ENCODE measurements at places on chromosomes 12 and 14. TPM values are rescaled to one million over a fixed set of nuclear protein-coding genes. Genes with fewer than 3 reads are reported as not detected.

GRCh38 chr14:75113932-75114539 is 12.8 kb downstream of the NEK9 start:
- H3K4me1 ChIP-seq: no peaks in the 10 kb centered on the region
- H3K4me3 ChIP-seq: no peak overlapping the region
- no peak overlapping the region for H3K27ac ChIP-seq
- no peak for DNase-seq

DNA sequence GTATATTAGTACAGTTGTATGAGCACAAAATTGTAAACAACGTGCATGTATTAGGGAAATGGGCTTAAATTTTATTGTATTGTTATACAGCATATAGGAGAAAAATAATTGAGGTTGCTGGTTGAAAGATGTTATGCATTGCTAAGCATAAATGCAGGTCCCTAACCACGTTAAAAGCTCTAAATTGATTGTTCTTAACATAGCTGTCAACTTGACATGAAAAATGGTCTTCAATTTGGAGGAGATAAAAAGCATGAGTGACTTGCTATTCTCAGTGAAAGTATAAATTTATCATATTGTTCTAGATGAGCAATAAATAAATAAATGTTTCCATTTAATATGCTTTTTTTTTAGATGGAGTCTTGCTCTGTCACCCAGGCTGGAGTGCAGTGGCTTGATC is 506.6 kb upstream of the ATXN7L3B start:
- H3K27me3 ChIP-seq: no peaks in the 10 kb centered on the region
- no peaks in the 10 kb centered on the region for H3K4me1 ChIP-seq
- no peak overlapping the region for H3K27ac ChIP-seq
- H3K36me3 ChIP-seq: no peaks in the 10 kb centered on the region

DNA sequence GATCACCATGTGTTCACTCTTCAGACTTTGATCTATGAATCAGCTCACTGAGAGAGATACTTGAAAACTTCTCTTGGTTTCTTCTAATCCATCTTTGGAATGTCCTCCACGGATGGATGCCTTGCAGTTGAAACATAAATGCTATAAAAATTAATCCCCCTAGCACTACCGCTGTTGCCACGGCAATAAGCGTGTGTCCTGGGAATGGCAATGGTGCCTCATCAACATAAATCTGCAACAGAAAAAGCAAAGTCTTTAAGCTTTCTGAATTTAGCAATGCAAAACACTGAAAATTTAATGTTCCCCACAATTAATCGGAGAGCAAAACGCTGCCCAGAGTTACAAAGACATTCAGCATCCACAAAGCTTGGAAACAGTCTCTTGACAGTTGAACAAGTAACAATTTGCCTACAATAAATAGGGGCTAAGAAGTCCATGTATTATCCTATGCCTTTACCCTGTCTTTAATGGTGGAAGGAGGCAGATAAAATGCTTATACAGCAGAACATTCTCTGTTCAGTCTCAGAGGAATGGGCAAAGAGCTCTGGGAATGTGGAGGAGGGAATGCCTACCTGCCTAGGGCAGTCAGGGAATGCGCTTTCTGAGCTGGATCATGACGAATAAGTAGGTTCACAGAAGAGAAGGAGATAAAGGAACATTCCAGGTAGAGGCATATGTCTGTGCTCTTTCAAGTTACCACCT is 70.9 kb upstream of the PPP4R3A start:
- H3K36me3 ChIP-seq: no peaks in the 10 kb centered on the region
- no peak for DNase-seq
- H3K4me1 ChIP-seq: no peaks in the 10 kb centered on the region
- no peak overlapping the region for H3K4me3 ChIP-seq

- peak; percentile 0 for DNase-seq
- peak overlapping the region; percentile 68 for H3K4me3 ChIP-seq
- H3K36me3 ChIP-seq: no peaks in the 10 kb centered on the region
- H3K27me3 ChIP-seq: no peaks in the 10 kb centered on the region
These were observed 846 bp upstream of the MTHFD1 start for GRCh38 chr14:64387232-64387781.

DNA sequence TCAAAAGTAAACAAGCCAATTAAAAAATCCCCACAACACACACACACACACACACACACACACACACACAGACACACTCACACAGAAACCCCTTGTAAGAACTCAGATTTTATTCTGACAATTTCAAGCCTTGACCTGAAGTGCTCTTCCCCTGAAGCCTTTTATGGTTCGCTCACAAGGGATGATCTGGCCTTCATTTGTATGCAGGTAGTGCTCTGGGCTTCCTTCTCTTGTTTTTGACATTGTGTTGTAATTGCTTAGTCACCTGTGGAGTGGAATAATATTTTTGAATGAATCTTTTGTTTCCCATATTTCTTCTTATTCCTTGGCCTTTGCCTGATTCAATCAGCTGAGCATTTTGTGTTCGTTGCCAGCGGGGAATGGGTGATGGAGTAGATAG is 83.3 kb upstream of the CSRP2 start:
- H3K36me3 ChIP-seq: no peaks in the 10 kb centered on the region
- H3K4me3 ChIP-seq: no peak overlapping the region
- DNase-seq: no peak
- no peaks in the 10 kb centered on the region for H3K4me1 ChIP-seq
- no peaks in the 10 kb centered on the region for H3K27me3 ChIP-seq

GRCh38 chr14:95507701-95508103 is 8.7 kb downstream of the SYNE3 start:
- H3K36me3 ChIP-seq: peaks cover 20% of the 10 kb centered on the region
- no peaks in the 10 kb centered on the region for H3K4me1 ChIP-seq
- no peaks in the 10 kb centered on the region for H3K27me3 ChIP-seq
- no peak for DNase-seq
- peak overlapping the region; percentile 31 for H3K27ac ChIP-seq

GRCh38 chr12:114476159-114476558 is 70.2 kb upstream of the TBX5 start:
- peaks cover 25% of the 10 kb centered on the region for H3K27me3 ChIP-seq
- no peak overlapping the region for H3K27ac ChIP-seq
- DNase-seq: no peak
- no peak overlapping the region for H3K4me3 ChIP-seq
- H3K36me3 ChIP-seq: no peaks in the 10 kb centered on the region
- H3K4me1 ChIP-seq: no peaks in the 10 kb centered on the region

DNA sequence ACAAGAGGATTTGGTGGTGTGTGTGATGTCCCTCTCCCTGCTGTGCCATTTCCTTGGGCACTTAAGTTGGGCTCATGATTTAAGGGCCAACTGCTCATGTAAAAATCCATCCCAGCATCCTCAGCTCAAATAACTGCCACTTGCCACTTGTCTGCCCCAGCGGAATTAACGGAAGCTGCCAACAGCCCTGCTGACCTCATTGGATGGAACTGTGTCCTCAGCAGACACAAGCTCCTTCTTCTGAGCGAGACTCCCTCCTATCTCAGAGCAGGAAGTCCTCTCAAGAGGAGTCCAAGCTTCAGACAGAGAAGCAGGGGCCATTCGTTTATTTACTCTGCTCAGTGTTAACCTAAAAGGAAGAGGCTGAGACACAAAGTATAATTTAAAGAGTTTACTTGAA is 29.6 kb upstream of the PRMT8 start:
- no peaks in the 10 kb centered on the region for H3K4me1 ChIP-seq
- H3K36me3 ChIP-seq: no peaks in the 10 kb centered on the region
- DNase-seq: no peak
- no peak overlapping the region for H3K4me3 ChIP-seq
- H3K27ac ChIP-seq: no peak overlapping the region
- H3K27me3 ChIP-seq: no peaks in the 10 kb centered on the region

- H3K36me3 ChIP-seq: no peaks in the 10 kb centered on the region
- no peak overlapping the region for H3K4me3 ChIP-seq
- DNase-seq: no peak
- peaks cover 32% of the 10 kb centered on the region for H3K27me3 ChIP-seq
- H3K4me1 ChIP-seq: no peaks in the 10 kb centered on the region
These were observed 42.2 kb downstream of the JAG2 start for GRCh38 chr14:105126126-105126980.

DNA sequence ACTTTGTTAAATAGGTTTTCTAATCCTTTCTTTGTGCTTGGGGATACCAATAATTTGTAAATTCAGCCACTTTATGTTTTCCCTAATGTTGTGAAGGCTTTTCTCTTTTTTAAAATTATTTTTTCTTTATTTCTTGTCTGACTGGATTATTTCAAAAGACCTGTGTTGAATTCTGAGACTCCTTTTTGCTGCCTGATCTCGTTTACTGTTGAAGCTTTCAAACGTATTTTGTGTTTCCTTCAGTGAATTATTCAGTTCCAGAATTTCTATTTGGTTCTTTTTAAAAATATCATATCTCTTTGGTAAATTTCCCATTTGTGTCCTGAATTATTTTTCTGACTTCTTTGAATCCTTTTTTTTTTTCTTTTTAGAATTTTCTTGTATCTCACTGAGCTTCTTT is 241.6 kb downstream of the LRIG3 start:
- no peak for DNase-seq
- no peak overlapping the region for H3K4me3 ChIP-seq
- H3K27ac ChIP-seq: no peak overlapping the region
- H3K36me3 ChIP-seq: no peaks in the 10 kb centered on the region
- H3K27me3 ChIP-seq: no peaks in the 10 kb centered on the region

GRCh38 chr12:66107451-66107915 is 23.1 kb downstream of the LLPH start:
- H3K36me3 ChIP-seq: no peaks in the 10 kb centered on the region
- no peaks in the 10 kb centered on the region for H3K27me3 ChIP-seq
- peak; percentile 48 for DNase-seq
- no peak overlapping the region for H3K27ac ChIP-seq
- no peak overlapping the region for H3K4me3 ChIP-seq
- H3K4me1 ChIP-seq: no peaks in the 10 kb centered on the region

- H3K27ac ChIP-seq: no peak overlapping the region
- no peaks in the 10 kb centered on the region for H3K4me1 ChIP-seq
These were observed 34.1 kb downstream of the SCFD1 start for GRCh38 chr14:30656190-30656632.

- no peaks in the 10 kb centered on the region for H3K27me3 ChIP-seq
- no peaks in the 10 kb centered on the region for H3K36me3 ChIP-seq
- no peak overlapping the region for H3K4me3 ChIP-seq
- DNase-seq: no peak
- H3K27ac ChIP-seq: no peak overlapping the region
These were observed 53.7 kb upstream of the DDX11 start for GRCh38 chr12:31019976-31020375.

DNA sequence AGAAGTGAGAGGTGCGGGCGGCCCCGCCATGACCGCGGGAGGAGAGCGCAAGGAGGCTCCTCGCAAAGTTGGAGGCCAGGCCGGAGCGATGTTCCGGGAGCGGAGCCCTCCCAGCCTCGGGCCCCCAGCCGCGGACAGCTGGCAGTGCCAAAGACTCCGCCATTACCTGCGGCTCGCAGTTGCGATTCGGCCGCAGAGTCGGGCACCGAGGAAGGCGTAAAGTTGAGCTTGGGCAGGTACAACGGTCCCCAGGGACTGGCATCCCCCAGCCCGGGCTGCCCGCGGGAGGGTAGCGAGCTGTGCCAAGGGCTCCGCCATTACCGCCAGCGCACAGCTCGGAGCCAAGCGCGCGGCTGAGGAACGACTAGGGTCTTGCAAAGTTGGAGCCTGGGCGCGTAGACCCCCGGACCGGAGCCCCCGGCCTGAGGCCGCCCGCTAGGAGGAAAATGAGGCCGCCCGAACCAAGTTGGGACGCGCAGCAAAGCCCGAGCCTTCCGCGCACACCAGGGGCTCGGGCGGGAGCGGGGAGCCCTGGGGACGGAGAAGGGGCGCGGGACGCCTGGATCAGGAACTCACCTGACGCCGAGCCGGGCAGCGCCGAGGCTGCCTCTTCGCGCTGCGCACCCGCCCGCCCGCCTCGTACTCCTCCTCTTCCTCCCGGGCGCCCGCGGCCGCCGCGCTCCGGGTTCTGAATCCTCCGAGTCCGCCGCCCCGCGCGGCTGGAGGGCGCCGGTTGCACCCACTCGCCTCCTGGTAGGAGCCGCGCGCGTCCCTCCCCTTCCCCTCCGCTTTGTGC is 677 bp downstream of the NOS1 start:
- H3K27ac ChIP-seq: no peak overlapping the region
- H3K4me1 ChIP-seq: no peaks in the 10 kb centered on the region
- DNase-seq: no peak
- no peak overlapping the region for H3K4me3 ChIP-seq

GRCh38 chr14:54653712-54654469 is 87.0 kb downstream of the SAMD4A start:
- DNase-seq: no peak
- H3K36me3 ChIP-seq: no peaks in the 10 kb centered on the region
- H3K4me1 ChIP-seq: no peaks in the 10 kb centered on the region
- no peaks in the 10 kb centered on the region for H3K27me3 ChIP-seq
- no peak overlapping the region for H3K4me3 ChIP-seq

- peaks cover 38% of the 10 kb centered on the region for H3K36me3 ChIP-seq
- DNase-seq: no peak
- H3K4me3 ChIP-seq: peak overlapping the region; percentile 71
- no peaks in the 10 kb centered on the region for H3K27me3 ChIP-seq
- peak overlapping the region; percentile 71 for H3K27ac ChIP-seq
- peaks cover 23% of the 10 kb centered on the region for H3K4me1 ChIP-seq
These were observed 851 bp downstream of the HSP90B1 start for GRCh38 chr12:103930787-103931735.

DNA sequence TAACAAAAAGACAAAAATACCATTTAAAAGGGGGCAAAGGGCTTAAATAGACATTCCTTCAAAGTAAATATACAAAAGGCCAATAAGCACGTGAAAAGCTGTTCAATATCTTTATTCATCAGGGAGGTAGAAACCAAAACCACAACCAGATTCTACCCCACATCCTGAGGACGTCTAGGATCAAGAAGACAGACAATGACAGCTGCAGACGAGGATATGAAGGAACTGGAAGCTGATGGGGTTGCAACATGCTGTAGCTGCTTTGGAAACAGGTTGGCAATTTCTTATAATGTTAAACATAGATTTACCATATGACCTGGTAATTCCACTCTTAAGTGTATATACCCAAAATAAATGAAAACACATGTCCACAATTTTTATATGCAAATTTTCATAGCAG is 85.1 kb upstream of the C14orf180 start:
- no peak for DNase-seq
- no peak overlapping the region for H3K27ac ChIP-seq
- peaks cover 9% of the 10 kb centered on the region for H3K27me3 ChIP-seq
- no peak overlapping the region for H3K4me3 ChIP-seq
- H3K4me1 ChIP-seq: no peaks in the 10 kb centered on the region

TMEM229B gene
- total RNA-seq: 19.0 TPM

LTBR gene
- total RNA-seq: 1.5 TPM

MDM1 gene
- 25.7 TPM for total RNA-seq

SLC8A3 gene
- total RNA-seq: 0.10 TPM

TMEM63C gene
- 1.5 TPM for total RNA-seq

IL26 gene
- not detected for total RNA-seq

SYCP3 gene
- total RNA-seq: 0.26 TPM

SALL2 gene
- total RNA-seq: 3.3 TPM

All from T-cell (primary cell).